GM12864 (cell line): ENCODE measurements at places on chromosomes 11 and 22.

- no peak for DNase-seq
Observed at GRCh38 chr11:119808407-119809185, 79.6 kb upstream of the NECTIN1 start.

DNA sequence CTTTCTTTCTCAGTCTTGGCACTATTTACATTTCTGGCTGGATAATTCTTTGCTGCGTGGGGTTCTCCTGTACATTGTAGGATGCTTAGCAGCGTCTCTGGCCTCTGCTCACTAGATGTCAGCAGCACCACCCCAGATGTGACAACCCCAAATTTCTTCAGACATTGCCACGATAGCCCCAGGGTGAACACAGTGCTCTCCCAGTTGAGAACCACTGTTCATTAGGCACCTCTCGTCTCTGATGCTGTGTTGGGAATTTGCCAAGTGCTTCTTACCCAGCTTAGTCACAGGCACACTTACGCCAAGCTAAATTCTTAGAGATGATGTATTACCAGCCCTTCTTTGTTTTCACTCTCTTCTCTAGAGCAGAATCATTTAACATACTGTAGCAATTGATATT lies 9.4 kb downstream of the TRIM6 start:
- DNase-seq, result no peak

DNA sequence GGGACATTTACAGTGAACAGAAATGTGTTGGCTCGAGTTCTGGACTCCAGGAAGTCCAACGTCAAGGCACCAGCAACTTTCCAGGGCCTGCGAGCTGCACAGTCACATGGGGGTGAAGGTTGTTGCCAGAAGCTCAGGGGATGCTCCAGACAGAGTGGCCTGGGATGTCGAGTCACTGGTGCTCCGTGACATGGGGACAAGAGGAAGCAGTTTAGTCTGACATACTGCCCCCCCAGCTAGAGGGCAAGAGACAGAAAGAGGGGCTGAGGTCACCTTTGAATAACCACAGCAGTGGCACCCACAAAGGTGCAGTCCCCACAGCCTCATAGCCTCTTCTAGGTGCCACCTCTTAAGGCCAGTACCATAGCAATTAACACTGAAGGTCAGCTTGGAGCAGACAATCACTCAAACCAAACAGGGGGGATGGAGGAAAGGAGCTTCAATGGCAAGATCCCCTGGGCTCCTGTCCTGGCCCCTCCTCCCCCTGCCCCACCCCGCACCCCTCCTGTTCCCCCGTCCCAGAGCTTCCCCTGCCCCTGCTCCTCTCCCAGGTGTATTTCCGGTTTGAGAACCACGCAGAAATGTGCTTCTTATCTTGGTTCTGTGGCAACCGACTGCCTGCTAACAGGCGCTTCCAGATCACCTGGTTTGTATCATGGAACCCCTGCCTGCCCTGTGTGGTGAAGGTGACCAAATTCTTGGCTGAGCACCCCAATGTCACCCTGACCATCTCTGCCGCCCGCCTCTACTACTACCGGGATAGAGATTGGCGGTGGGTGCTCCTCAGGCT lies 3.8 kb downstream of the APOBEC3D start:
- no peak for DNase-seq

GRCh38 chr11:103735497-103736032 lies 300.9 kb upstream of the DDI1 start:
- DNase-seq, result no peak

DNA sequence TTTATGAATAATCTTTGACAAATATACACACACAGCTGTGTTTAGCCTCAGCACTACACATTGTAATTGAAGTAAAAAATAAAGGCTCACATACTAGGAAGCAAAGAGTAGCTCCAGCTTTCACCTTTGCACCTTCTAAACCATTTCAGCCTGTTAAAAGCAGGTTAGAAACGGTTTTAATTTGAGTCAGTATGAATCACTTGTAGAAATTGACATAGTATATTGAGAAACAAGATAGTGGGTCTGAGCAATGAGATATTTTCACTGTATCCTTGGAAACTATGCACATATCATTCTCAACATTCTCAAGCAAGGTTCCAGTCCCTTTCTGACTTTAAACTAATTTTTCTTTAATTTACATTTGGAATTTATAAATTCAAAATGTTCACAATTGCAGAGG lies 380.3 kb downstream of the AASDHPPT start:
- no peak for DNase-seq

DNA sequence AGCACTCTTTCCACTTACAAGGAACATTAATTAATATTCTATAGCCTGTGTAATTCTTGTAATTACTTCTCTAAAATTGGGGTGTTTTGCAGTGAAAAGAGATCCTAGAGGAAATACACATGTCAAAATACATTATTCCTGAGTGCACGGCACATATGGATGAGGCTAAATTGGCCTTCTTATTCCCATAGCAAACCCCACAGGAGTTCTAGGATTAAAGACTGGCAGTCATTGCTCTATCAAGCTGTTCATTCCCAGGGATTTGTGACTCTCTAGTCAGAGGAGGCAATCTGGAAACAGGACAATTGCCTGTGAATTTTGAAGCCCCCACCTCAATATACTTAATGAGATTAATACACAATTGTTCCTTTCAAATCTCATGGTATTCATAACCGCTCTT lies 145.9 kb upstream of the OPCML start:
- no peak for DNase-seq

GRCh38 chr11:131859538-131860210 lies 489.3 kb downstream of the NTM start:
- DNase-seq, result no peak

DNA sequence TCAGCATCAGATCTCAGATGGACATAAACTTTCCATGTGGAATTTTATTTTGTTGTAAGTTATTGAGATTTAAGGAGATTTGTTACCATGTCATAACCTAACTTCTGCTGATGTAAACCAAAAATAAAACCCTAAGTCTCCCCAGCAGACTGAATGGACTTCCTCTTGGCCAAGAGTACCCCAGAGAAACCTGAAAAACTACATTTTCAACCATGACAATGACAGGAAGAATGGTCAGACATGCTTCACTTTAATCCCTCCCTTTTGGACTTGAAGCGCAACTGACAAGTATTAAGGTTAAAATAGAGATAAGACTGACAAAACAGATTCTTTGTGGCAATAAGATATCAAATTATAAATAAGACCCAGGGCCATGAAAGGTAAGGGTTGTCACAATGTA lies 579.7 kb upstream of the RAG2 start:
- no peak for DNase-seq

GRCh38 chr11:8011981-8012444 lies 24.9 kb downstream of the EIF3F start:
- DNase-seq, result no peak

DNA sequence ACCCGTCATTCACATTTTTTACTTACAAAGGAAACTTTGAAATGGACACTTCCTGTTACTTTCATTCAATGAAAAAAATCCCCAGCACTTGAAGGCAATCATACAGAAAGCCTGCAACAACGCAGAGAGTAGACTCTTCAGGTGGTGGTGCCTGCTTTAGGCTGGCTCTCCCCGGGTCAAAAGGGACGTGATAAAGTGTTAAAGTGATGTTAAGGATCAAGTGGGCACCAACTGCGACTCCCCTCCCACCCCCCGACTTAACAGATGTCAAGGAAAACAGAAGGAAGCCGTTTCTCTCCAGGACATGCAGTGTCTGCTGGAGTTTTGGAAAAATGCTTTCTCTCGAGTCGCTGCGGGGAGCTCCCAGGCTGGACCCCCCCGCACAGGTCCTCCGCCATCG lies 414 bp upstream of the PNPLA3 start:
- no peak for DNase-seq

GRCh38 chr11:58923300-58923788 lies 15.9 kb upstream of the GLYATL1 start:
- peak; percentile 10 for DNase-seq

DNA sequence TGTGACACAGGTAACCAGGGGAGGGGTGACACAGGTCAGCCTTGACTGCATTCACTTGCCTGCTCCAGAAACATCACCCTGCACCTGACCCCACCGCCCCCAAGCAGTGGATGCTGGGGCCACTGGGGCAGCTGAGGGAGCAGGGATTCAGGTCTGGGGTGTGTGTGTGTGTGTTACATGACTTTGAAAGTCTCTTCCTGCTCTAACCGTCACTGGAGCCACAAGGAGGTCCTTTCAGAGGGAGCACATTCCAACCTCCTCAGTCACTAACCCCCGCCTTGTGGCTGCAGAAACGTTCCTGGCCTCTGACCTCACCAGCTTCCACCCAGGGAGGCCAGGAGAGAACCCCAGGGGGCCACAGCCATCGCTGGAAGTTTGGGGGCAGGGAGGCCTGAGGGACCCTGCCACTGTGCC lies 2.9 kb upstream of the FOSL1 start:
- DNase-seq, result no peak

GRCh38 chr22:37464181-37464580 lies 22.0 kb downstream of the MFNG start:
- DNase-seq, result peak; percentile 39

GRCh38 chr22:45112136-45112879 lies 51.4 kb upstream of the NUP50 start:
- no peak for DNase-seq

DNA sequence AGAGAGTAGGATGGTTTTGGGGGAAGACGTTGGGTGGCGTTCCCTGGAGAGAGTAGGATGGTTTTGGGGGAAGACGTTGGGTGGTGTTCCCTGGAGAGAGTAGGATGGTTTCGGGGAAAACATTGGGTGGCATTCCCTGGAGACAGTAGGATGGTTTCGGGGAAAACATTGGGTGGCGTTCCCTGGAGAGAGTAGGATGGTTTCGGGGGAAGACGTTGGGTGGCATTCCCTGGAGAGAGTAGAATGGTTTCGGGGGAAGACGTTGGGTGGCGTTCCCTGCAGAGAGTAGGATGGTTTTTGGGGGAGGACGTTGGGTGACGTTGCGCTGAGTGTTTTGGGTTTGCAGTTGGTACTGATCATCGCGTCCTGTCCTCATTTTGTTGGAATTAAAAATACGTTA lies 28.2 kb downstream of the IGHMBP2 start:
- DNase-seq, result no peak

DNA sequence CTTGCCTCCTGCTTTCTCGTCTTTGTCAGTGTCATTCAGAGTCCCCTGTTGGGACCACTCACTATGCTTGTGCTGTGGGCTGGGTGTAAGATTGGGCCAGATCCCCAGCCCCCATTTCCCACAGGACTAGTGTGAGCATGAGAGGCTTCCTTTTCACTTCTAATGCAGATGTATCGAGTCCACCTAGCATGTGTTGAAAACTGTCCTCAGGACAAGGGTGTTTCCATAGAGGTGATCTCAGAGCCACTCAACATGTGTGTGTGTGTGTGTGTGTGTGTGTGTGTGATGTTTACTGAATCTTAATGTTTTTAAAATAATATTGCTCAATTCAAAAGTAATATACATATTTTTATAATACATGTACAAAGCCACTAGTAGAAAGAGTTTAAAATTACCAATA lies 11.4 kb upstream of the CD44 start:
- DNase-seq, result no peak

DNA sequence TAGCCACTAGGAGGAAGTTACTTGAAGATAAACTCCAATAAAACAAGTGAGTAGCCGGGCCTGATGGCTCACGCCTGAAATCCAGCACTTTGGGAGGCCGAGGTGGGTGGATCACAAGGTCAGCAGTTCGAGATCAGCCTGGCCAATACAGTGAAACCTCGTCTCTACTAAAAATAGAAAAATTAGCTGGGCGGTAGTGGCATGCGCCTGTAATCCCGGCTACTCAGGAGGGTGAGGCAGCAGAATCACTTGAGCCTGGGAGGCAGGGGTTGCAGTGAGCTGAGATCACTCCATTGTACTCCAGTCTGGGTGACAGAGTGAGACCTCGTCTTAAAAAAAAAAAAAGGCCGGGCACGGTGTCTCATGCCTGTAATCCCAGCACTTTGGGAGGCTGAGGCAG lies 34.0 kb upstream of the CLPB start:
- DNase-seq, result no peak

DNA sequence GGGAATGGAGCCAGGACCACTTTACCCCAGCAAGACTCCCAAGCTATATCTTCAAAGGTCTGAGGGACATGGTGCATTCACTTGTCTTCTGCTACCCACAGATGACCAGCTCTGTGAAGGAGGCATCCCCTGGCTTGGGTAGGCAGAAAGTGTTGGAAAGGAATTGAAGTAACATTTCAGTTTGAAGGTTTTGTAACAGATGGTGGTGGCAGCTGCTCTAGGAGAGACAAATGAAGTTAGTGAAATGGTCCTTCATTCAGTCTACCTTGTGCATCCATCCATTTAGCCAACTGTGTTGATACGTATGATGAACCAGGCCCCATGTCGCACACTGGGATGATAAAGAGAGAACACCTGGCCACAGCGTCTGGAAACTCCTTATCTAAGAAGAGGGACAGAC lies 140.5 kb downstream of the COMMD9 start:
- DNase-seq, result no peak

GRCh38 chr22:17891481-17892167 lies 117.4 kb upstream of the BID start:
- DNase-seq, result no peak

GRCh38 chr11:94623120-94623735 lies 56.1 kb downstream of the PIWIL4 start:
- peak; percentile 25 for DNase-seq

- DNase-seq, result no peak
Observed at GRCh38 chr11:133065847-133066485, 466.3 kb downstream of the OPCML start.

- no peak for DNase-seq
Observed at GRCh38 chr11:123286761-123287160, 91.7 kb upstream of the CLMP start.

GRCh38 chr11:114162719-114163123 lies 103.2 kb downstream of the ZBTB16 start:
- DNase-seq, result no peak

DNA sequence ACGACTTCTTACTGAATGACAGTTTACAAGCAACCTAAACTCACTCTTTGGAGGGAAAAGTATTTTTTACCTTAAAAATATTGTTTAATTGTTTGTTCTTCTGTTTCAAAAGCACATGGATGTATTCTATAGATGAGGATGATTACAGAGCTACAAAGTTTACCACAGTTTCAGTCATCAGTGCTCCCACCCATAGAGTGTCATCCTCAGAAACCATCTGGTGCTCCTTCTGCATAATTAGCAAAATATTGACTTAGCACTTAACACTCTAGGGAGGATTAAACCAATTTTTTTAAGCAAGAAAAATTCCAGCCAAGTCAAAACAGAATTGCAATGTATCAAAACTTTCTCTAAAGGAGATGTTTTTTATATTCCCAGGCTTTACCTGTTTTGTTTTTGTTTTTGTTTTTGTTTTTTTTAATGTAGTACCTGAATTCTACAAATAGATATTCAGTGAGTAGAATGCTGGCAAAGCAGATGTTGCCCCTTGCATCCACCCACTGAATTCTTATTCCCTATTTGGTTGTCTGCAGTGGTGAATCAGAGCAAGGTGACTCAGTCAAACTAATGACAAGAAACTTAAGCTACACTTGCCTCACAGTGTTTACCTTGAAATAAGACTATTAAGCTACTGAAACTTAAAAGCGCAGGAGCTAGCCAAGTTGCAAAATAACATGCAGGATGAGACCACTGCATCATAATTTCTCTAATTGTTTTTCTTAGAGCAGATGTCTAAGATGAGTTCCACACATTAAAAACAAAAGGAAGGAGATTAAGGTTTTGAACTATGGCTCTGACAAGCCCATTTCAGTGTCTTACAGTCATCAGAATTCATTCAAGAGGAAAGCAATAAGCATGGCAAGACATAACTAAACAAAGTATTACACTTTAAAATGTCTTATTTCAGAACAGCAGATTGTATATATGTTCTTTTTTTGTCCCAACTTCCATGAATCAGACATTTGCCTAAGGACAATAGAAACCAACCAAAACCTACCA lies 155.1 kb upstream of the SOX6 start:
- no peak for DNase-seq

- DNase-seq, result peak; percentile 39
Observed at GRCh38 chr22:50306753-50307749, at the start of gene PLXNB2. Gene PLXNB2 (minus strand): TSS chr22:50307646. CDS start chr22:50290584, 17,062 bp downstream.
